ENCODE measurements at places on chromosomes 5 and 9.

DNA sequence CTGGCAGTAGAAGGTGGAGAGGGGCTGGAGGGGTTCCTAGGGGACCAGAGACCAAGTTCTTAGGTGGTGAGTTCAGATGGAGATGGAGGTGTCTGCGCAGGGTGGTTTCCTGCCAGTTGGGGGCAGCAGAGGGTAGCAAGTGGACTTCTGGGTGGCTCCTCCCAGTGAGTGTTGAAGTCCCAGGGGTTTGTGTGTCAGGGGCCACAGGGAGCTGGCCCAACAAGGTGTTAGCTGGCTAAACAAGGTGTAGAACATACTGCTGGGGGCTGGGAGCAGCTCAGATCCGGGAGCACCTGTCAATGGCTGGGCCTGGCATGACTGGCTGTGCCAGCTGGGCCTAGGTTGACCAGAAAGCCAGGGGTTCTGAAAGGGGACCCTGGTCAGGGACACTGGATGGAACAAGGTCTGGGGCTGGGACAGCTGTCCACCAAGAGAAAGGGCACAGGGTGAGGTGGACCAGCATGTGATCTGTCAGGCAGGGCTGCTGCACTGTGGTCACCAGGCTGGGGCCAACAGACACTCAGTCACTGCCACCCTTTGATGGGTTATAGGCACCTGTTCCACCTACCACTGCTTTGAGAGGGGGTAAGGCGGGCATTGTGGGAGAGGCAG lies 35.6 kb downstream of the DAB2IP start:
- peak; percentile 66 for DNase-seq

DNA sequence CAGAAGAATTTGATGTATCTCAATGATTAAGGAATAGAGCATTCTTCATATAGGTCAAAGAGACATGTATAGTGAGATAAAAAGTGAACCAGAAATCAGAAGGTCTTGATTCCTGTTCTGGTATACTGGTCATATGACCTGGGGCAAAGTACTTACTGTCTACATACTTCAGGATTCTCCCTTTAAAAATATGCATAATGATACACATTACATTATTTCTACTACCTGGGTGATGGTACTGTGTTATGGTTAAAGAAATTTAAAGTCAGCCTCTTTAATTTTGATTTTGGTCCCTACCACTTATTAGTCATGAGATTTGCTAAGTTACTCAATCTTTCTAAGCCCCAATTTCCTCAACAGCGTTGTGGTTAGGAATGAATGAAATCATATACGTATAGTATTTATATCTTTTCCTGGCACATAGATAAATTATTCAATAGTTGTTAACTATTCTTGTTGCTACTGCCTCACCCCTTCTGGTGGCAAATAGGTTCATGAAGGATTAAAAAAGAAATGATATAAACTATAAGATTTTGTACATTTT lies 984.1 kb downstream of the TLE4 start:
- DNase-seq = no peak

- DNase-seq = no peak
These were observed 7.8 kb upstream of the KCNIP1 start for GRCh38 chr5:170495825-170496661.

DNA sequence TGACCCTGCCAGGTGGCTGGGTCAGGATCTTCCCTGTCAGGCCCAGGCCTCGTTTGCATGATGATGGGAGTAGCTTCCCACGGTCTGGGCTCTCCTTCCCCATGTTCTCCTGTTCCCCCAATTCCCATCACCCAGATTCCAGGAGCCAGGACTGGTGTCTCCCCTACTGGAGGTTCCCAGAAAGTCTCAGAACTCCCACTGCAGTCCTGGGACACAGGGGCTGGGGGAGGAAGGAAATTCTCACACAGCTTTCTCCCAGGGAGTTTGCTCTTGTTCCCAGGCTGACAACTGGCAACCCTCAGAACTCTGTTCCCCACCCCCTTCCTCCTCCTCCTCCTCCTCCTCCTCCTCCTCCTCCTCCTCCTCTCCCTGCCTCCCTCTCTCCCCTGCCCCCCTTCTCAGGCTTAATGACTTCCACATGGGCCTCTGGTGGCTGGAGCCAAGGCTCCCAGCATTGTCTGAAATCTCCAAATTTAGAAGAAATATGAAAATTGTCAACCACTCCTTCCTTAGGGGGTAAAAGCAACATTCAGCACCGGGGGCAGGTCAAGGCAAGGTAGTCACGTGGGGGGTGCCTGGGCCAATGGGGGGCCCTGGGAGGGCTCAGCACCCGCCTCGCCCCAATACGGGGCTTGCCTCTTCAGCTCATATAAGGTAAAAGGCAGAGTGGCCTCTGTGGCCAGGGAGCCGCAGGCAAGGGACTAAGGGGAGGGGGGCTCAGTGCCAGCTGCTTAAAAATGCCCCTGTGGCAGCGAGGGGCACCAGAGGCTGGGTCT lies 27.3 kb upstream of the IL17B start:
- DNase-seq = peak; percentile 100

GRCh38 chr5:166165596-166165995 lies 2125.8 kb upstream of the WWC1 start:
- DNase-seq = no peak

GRCh38 chr5:93577854-93578812 lies 2.9 kb downstream of the NR2F1-AS1 start:
- no peak for DNase-seq

DNA sequence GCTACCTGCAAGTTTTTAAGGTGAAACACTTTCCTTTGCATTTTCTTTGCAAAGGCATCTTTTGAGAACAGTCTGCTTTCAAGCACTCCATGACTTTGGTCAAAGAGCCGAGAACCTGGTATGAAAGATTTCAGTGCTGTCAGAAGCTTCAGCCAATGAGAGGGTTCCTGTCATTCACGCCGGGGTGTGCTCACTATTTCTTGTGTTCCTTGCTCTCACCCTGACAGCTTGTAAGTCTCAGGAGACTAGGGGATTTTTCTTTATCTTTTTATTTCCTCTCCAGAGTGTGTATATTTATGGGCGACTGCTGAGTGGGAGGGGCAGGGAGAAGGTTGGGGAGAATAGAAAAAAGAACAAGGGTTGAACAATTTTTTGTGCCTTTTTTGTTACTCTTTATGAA lies 334.0 kb downstream of the PSAT1 start:
- no peak for DNase-seq

DNA sequence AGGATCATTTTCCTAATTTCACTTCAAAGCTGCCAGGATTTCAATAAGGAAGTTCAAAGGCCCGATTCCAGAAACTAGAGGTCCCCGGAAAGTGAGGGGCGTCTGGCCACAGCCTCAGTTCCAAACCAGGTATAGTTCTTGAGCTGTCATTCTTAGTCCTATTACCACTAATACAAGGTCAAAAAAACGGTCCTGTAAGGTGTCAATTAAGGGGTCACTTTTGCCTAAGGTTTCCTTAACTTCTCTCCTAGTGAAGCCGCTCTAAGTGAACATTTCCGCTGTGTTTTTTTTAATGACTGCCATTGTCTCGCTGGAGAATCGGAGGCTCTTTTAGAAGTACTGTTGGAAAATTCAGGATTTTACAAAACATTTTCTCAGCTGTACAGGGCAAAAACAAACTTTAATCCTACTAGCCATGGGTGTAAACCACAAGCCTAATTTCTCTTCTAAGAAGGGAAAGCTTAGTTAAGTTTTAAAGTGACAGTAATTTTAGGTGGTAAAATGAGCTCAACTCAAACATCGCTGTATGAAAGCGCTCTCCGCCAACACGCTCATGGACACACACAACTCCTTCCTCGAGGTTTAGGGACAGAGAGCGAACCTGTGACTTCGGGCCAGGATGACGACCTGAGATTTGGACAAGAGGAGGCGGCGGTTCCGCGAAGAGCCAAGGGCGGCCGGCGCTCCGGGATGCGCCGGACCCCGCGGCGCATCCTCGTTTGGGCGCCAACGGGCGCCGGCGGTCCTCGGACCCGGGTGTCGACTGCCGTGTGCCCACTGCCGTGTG lies 76.7 kb upstream of the IFNE start:
- DNase-seq = peak; percentile 49

DNA sequence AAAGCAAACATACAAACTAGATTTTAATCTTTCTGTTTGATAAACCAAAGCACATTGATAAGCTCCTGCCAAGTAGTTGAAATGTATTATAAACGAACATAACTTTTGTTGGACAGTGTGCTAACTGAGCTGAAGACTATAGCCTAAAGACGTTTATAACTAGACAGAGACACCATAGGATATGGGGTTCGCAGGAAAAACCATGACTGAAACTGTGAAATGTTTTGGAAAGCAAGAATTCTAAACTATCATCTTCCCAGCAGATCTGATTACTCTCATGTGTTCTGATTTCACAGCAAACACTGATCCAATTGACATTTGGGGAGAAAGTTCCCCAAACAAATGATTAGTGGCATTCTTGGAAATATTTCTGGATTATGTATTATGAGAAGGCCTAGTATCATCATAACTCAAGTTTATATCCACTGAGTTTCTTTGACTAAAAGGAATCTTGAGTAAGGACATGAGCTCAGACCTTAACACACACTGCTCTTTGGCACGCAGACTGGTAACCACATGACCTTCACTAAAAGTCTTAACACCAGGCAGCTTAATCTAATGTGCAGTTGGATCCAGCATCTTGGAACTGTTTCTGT lies 375.2 kb downstream of the ZNF608 start:
- DNase-seq = no peak

DNA sequence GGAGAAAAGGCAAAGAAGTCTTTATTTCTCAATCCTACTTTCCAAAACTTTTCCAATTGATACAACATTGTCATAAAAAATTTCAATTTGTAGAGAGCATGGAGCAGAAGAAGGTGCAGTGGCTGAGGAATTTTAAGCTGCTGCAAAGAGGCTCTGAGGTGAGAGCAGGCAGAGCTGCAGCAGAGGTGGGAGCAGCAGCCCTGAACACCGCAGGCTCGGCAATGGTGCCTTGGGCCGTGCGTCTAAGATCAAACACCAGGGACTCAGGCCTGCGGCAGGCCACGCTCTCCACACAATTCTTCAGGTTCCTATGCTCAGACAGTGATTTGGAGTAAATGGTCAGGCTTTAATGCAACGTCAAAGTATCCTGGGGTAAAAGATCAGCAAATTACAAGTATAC lies 46.3 kb downstream of the SIL1 start:
- DNase-seq = no peak

GRCh38 chr9:136746155-136746490 lies 2.2 kb downstream of the LCN6 start:
- no peak for DNase-seq

GRCh38 chr5:149071216-149071615 lies 8.4 kb upstream of the SH3TC2 start:
- DNase-seq = no peak

- DNase-seq = no peak
These were observed 20.6 kb downstream of the UGCG start for GRCh38 chr9:111917201-111917600.

DNA sequence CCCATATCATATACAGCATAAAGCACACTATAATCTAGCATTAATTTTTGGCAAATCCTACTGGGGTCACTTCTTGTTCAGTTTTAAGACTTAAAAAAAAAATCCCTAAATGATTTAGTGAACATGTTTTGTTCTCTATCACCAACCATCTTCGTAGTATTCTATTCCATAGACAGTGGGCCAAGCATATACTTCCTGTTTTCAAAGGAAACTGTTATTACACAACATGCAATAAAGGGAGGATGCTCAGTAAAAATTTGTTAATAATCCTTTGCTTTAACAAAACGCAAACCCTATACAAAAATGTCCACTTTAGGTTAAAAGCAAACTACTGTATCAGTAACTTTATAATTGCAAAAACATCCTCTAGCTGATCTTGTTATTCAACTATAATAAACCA lies 13.0 kb downstream of the CCNH start:
- DNase-seq = no peak

GRCh38 chr9:89635816-89636215 lies 31.0 kb downstream of the GADD45G start:
- peak; percentile 5 for DNase-seq

- DNase-seq = no peak
These were observed 400.9 kb downstream of the LRRC70 start for GRCh38 chr5:62979472-62979871.

- DNase-seq = no peak
These were observed 19.2 kb downstream of the TNPO1 start for GRCh38 chr5:72835633-72836032.

Data from fibroblast of skin of back (primary cell).